Mesenchymal stem cell (in vitro differentiated cells and primary cell): ENCODE measurements at places on chromosomes 11 and 22.

GRCh38 chr11:105790840-105791239 lies 181.0 kb downstream of the GRIA4 start:
- DNase-seq = no peak

- DNase-seq = no peak
Measured at GRCh38 chr11:61065955-61066638, 36.2 kb upstream of the CD5 start.

DNA sequence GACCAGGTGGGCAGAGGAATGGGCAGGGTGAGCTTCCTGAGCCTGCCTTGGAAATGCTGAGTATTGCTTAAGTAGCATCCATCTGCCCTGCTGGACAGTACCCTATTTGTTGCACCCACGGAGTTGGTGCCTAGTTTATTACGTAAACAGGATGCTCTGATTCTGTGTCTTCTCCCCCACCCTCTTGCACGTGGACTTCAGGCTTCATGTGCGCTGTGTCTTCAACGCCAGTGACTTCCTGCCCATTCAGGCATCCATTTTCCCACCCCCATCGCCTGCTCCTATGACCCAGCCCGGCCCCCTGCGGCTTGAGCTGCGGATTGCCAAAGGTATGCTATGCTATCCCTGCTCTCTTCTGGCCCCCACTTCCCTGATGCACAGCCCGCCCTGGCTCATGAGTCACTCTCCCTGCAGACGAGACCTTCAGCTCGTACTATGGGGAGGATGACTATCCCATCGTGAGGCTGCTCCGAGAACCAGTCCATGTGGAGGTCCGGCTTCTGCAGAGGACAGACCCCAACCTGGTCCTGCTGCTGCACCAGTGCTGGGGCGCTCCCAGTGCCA lies 5.7 kb downstream of the ZP1 start:
- DNase-seq = peak; percentile 89

GRCh38 chr11:131206671-131207070 lies 163.7 kb upstream of the NTM start:
- no peak for DNase-seq

DNA sequence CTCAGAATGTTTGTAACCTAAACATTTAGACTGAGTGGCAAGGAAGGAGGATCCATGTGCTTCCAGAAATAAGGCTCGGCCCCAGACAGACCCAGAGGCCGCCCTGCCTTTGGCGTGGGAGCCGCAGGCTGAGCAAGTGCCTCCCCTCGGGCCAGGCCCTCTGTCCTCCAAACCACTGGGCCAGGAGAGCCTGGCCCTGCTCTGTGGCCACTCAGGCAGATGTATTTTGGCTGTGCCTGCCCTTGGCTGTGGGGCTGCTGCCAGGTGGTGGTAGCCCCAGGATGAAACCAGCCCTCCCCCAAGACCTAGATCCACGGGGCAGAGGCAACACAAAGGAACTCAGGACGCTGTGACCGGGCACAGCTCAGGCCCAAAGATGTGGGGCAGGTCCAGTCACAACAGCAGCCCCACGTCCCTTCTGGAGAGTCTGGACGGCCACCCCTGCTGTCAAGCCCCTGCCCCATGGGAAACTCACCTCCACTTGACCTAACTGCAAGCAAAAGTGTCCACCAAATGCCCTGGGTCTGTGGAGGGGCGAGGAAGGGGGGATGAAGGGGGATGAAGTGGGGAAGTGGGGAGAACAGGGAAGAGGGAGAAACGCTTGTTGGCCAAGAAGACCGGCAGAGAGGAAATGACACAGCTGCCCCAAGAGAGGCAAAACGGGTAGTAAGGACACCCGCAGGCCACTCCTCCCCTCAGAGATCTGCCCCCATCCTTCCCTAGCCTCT lies 24.0 kb downstream of the PISD start:
- peak; percentile 51 for DNase-seq

- DNase-seq = no peak
Measured at GRCh38 chr11:45396394-45396793, 110.3 kb upstream of the SYT13 start.

GRCh38 chr11:66467034-66467659 lies 442 bp downstream of the PELI3 start:
- DNase-seq = peak; percentile 60

DNA sequence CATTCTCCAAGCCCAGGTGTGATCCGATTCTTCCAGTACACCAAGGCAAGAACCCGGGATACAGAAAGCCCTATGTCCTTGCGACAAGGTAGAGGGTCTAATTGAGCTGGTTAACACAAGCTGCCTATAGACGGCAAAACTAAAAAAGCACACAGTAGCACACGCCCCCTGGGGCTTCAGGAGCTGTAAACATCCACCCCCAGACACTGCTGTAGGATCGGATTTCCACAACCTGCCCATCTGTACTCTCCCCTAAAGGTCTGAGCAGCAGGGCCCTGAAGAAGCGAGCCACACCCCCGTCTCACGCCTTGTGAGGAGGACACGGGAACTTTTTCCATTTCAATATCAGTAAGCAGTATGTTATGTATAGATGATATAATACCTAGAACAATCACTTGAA lies 624.7 kb downstream of the BUD13 start:
- no peak for DNase-seq

DNA sequence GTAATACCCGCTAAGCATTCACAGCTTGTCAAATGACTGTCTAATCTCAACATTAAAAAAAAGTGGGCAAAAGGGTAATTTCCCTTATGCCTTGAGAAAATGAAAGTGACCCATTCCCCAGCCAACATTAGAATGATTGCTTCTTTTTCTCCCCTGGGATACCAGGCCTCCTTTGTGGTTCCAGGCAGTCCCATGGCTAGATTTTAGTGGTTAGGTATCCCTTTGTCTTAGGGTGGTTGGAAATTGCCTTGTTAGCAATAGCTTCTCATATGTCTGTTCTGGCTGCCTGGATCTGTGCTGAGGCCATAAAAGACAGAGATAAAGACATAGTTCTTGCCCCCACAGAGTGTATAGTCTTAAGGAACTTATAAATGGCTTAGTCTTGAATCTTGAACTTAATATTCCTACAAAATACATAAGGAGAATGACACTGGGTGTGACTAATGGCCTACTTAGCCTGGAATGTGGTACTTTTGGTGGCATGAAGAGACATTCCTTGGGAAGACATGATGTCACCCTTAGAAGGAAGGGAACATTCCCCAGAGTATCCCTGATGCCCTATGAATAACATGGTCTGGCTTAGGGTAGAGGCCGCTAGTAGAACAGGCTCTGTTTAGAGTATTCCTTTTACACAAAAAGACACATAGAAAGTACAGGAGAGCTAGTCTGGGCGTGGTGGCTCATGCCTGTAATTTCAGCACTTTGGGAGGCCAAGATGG lies 90.3 kb downstream of the ZBTB16 start:
- peak; percentile 54 for DNase-seq

GRCh38 chr11:20059587-20060021 lies 100.7 kb downstream of the DBX1 start:
- DNase-seq = no peak

- peak; percentile 80 for DNase-seq
Measured at GRCh38 chr11:65488273-65489034, 10.4 kb upstream of the MALAT1 start.

- no peak for DNase-seq
Measured at GRCh38 chr22:29517215-29517908, 36.2 kb downstream of the THOC5 start.

- DNase-seq = no peak
Measured at GRCh38 chr22:30265131-30265720, 1.4 kb downstream of the OSM start.

- no peak for DNase-seq
Measured at GRCh38 chr11:95487391-95487790, 256.4 kb upstream of the SESN3 start.

DNA sequence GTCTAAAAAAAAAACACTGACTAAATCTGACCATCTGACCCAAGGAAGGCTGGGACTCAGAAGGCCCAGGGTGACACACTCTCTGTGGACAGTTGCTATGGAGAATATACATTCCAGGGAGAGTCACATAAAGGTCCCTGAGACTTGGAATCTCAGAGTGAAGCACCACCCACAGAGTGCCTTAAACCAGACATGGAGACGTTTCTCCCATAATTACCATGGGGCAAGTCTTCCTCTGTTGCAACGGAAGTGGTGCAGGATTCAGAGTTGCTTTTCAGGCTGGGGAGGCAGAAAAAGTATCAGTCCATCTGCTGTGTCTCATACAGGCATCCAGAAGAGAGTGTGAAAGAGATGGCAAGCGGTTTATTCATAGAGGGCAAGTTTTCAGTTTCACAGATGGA lies 58.7 kb upstream of the SLN start:
- peak; percentile 80 for DNase-seq

DNA sequence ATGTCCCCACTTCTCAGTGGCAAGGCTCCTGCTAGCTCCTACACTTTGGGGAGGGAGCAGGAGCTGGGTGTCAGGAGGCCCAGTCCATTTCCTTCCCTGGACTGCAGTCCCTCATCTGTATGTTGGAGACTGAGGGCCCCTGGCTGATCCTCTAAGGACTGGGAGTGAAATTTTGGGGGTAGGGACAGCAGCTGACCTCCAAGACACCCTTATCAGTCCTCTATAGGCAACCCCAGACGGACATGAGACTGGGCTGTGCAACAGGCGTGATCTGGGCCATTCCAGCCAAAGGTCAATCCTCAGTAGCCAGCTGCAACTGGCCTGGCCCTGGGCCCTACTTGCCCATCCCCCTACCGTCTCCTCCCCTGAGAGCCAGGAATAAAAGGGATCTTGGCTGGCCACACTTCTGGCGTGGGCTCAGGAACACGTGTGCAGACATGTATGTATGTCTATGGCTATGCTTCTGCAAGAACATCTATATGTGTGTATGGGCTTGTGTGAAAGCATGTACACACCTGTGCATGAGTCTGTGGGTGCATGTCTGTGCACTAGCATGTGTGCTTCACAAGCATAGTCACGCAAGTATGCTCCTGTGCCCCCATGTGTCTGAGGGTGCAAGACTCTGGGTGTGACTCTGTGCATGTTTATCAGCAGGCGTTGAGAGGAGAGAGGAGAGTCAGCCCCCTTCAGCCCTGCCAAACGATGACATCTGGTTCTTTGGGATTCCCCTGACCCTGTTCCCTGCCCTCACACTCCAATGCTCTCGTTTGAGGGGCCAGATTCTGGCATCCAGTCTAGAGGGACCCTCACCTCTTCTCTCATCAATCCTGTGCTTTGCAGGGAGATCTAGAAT lies 24.6 kb upstream of the DGAT2 start:
- no peak for DNase-seq

DNA sequence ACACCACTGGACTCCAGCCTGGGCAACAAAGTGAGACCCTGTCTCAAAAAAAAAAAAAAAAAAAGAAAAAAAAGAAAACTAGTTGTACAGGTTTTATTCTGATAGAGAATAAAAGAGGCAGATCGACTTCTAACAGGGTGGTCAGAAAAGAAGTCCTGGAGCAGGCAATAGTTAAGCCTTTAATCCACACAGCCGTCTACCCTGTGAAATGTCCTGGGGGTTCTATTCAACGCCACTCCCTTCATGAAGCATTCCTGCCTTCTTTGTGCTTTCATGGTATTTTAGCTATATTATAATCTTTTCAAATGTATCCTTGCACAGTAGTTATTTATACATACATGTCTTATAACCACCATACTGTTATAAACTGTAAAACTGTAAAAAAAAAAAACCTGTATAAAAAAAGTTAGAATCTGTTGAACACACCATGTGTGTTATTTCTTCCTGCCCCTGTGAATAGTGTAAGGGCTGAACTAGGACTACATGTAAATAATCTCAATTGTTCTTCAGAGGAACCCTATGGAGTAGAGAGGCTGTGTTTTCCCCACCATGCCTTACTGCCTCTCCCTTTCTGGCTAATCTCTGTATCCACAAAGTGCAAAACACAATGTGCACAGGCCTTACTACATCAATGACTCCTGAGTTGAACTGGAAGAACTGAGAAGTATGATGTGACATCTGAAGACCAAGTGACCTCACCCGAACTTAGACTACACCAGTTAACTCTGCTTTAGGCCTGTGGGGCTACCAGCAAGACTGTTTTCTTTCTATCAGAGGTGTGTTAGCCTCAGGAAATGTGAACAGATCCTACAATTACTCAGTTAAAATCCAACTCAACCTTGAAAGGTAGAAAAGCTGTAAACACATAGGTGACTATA lies 25.3 kb downstream of the PRCP start:
- no peak for DNase-seq

DNA sequence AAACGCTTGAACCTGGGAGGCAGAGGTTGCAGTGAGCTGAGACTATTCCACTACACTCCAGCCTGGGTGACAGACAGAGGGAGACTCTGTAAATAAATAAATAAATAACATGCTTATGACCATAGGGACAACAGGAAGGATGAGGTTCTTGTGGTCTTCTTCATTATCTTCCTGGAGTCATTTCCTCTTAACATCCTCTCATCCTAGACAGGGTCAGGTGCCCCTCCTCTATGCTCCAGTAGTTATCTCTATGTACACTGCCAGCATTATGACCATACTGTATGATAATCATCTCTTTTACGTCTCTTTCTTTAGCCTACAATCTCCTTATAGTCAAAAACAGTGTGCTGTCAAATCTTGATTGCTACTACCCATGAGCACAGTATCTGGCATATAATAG lies 17.7 kb downstream of the RAB30 start:
- DNase-seq = no peak

DNA sequence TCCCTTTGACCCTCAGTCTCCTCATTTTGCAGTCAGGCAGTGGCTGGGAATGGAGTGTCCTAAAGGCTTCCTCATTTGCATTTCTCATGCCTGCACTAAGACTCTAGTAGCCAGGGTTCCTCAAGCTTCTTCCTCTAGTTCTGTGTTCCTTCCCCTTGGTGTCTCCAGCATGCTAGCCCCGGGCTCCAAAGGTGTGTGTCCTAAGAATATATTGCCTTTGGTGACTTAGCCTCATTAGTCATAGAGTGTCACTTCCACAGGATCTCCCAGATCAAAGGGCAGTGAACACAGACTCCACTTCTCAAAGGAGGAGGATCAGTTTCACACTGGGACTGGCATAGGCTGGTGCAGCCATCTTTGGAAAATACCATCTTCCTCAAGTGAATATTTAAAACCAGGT lies 21.4 kb upstream of the ACER3 start:
- no peak for DNase-seq

DNA sequence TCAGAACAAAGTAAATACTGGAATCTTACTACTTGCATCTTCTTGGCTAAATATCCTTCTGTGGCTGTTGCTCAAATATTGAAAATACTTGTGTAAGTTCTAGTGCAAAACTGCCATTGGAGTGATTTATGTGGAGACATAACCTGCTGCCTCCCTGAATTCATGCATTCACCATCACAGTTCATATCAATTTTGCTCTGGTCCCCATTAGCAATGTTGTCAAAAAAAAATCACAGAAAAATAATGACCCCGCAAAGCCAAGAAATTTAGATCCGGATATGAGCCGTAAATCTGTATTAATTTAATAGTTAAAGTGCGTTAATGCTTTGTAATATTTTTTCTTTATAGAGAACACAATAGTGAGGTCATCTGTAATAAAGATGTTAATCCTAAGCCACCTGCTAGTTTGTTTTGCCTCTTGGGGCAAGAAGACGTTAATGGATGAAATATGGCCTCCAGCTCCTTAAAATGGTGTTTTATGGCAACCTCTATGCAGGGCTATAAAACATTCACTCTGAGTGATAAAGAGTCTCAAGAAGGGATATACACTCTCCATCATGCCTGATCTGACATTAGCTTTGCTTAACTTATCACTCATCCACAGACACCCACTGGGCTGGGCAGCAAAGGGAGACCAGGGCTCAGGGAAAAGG lies 255.9 kb downstream of the INSC start:
- no peak for DNase-seq
